ENCODE measurements at places on chromosomes 6 and 20.

DNA sequence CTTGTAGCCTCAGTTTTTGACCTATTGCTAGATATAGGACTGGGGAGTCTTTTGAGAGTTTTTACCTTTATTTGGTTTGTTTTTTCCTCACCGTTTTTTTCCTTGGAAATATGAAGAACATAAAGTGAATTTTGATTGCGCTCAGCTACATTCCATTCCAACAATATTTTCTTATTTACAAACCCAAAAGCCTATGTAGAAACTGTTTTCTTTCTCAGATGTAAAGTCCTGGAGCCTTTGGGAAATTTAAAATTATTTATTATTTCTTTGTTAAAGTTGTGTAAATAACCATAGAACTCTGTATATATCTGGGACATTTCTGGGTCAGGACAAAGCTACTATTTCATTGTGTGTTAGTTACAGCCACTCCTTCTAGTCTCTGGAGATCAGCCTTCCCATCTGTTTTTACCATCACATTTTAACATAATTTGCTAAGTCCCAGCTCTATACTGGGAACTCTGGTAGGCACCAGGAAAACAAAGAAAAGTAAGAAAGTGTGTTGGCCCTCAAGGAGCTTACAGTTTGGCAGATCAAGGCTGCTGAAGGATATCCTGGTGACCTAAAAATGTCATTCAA is 68.8 kb downstream of the JAG1 start:
- DNase-seq, result no peak

DNA sequence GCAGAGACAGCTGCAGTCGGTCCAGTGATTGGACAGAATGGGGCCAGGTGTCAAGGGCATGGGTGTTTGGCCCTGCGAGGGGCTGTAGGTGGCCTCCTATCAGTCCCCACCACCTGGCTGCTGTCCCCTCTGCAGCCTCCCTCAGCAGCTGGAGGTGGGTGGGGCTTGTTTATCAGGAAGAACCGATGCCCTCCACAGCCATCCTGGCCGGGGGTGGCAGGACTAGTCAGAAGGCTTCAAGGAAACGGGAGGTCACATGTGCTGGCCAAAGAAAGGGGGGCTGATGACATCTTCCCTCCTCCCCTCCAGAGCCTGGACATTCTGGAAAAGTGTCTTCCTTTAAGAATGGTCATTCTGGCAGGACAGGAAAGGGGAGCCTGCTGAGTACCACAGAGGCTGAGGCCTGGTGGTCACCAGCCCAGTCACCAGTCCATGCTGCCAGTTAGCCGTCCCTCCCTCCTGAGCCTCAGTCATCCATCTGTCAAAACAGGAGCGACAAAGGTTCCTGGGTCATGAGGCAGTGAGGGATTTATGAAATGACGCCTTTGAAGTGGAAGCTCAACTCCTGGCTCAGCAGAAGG is 4.1 kb downstream of the FAM210B start:
- DNase-seq, result no peak

DNA sequence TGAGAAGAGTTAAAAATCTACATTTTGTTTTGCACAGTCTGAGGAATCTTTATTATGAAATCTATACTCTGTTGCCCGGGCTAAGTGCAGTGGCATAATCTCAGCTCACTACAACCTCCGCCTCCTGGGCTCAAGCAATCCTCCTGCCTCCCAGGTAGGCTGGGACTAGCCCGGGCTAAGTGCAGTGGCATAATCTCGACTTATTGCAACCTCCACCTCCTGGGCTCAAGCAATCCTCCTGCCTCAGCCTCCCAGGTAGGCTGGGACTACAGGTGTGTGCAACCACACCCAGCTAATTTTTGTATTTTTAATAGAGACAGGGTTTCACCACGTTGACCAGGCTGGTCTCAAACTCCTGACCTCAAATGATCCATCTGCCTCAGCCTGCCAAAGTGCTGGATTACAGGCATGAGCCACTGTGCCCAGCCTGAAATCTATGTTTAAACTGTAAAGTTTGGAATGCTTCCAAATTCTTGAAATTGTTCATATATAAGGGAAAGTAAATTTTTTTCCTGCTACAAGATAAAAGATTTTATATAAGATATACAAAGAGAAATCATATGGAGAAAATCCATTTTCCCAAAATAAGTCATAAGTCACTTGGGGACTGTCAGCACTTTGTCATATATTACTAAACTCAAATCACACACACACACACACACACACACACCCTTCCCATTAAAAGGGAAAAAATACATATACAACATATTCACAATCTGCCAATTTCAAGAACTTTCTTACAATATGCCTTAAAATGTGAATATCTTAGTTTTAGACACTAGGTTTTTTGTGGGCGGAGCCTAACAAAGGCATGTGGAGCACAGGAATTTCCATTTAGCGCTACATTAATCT is 19.4 kb downstream of the PTPRK start:
- DNase-seq, result no peak

GRCh38 chr20:62426699-62427131 is 624 bp downstream of the RBBP8NL start:
- DNase-seq, result no peak

- DNase-seq, result no peak
Observed at GRCh38 chr20:13554076-13554475, 84.7 kb downstream of the TASP1 start.

DNA sequence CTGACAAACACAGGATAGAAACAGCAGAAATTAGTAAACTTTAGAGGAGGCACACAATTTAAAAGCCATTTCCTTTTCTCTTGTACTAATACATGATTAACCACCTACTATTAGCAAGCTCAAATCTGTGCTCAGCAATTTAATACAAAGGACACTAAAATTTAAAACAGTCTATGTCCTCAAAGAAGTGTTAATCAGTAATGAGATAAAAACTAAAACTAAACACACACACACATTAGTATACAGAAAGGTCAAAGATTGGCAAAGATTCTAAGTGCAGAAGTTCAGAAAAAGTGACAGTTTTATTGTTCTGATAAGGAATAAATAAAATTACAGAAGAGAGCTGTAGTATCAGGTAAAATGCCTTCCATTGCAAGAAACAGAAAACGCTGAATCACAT is 73.9 kb upstream of the RUNX2 start:
- no peak for DNase-seq
